ENCODE measurements at places on chromosomes 4 and X. TPM values are rescaled to one million over a fixed set of nuclear protein-coding genes. Genes with fewer than 3 reads are reported as not detected.

KLHL34 gene
- total RNA-seq, result not detected

TDO2 gene
- not detected for total RNA-seq

KIAA1210 gene
- not detected for total RNA-seq

FMR1NB gene
- total RNA-seq, result not detected

EGF gene
- not detected for total RNA-seq

NAP1L3 gene
- 1.2 TPM for total RNA-seq

ARMCX4 gene
- total RNA-seq, result 6.8 TPM

S100P gene
- not detected for total RNA-seq

POU3F4 gene
- total RNA-seq, result not detected

KIF4A gene
- total RNA-seq, result 31.4 TPM

RAB33A gene
- 0.27 TPM for total RNA-seq

HSFX3 gene
- total RNA-seq, result not detected

SH3D19 gene
- total RNA-seq, result 130 TPM

IL3RA gene
- 10.1 TPM for total RNA-seq

HSFX4 gene
- total RNA-seq, result not detected

TMSB15A gene
- 6.0 TPM for total RNA-seq

VCX2 gene
- total RNA-seq, result not detected

MAGEB17 gene
- not detected for total RNA-seq

EFNB1 gene
- 97.1 TPM for total RNA-seq

EREG gene
- not detected for total RNA-seq

PAGE2B gene
- total RNA-seq, result not detected

PNCK gene
- not detected for total RNA-seq

SYP gene
- total RNA-seq, result 0.13 TPM

GUCY1A1 gene
- 0.13 TPM for total RNA-seq

GRIPAP1 gene
- 17.4 TPM for total RNA-seq

PIN4 gene
- 13.3 TPM for total RNA-seq

ADAM29 gene
- not detected for total RNA-seq

RELL1 gene
- total RNA-seq, result 206 TPM

LPAR4 gene
- total RNA-seq, result 1.2 TPM
